ENCODE measurements at places on chromosomes 12 and 14.
A peak's percentile ranks its signal among the peaks of the same experiment; 100 is the strongest.

GRCh38 chr14:67396381-67396970, 15.5 kb downstream of the PLEK2 start:
- no peak overlapping the region for H3K27ac ChIP-seq
- no peaks in the 10 kb centered on the region for H3K4me1 ChIP-seq
- H3K4me3 ChIP-seq = no peak overlapping the region
- H3K36me3 ChIP-seq = no peaks in the 10 kb centered on the region
- no peak for DNase-seq

DNA sequence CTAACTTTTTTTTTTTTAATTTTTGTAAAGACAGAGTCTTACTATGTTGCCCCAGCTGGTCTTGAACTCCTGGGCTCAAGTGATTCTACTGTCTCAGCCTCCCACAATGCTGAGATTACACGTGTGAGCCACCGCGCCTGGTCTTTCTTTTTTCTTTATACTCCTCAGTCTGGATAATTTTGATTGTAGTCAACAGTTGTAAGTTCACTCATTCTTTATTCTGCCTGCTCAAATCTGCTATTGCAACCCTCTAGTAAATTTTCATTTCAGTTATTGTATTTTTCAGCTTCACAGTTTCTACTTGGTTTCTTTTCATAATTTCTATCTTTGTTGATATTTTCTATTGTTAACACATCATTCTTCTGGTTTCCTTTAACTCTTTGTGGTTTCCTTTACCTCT, 5.8 kb upstream of the MIS18BP1 start:
- H3K27me3 ChIP-seq = no peaks in the 10 kb centered on the region
- no peak for DNase-seq
- no peaks in the 10 kb centered on the region for H3K36me3 ChIP-seq
- H3K4me1 ChIP-seq = no peaks in the 10 kb centered on the region
- H3K27ac ChIP-seq = no peak overlapping the region

- H3K27me3 ChIP-seq = no peaks in the 10 kb centered on the region
- peaks cover 37% of the 10 kb centered on the region for H3K36me3 ChIP-seq
- H3K4me1 ChIP-seq = peaks cover 53% of the 10 kb centered on the region
- H3K4me3 ChIP-seq = peak overlapping the region; percentile 98
- peak overlapping the region; percentile 19 for H3K27ac ChIP-seq
Measured at GRCh38 chr14:49895480-49895879, 2.6 kb downstream of the ARF6 start.

GRCh38 chr14:67389275-67389674, 22.7 kb downstream of the PLEK2 start:
- H3K27ac ChIP-seq = no peak overlapping the region
- no peaks in the 10 kb centered on the region for H3K27me3 ChIP-seq
- H3K4me1 ChIP-seq = no peaks in the 10 kb centered on the region
- H3K4me3 ChIP-seq = no peak overlapping the region
- H3K36me3 ChIP-seq = peaks cover 25% of the 10 kb centered on the region

DNA sequence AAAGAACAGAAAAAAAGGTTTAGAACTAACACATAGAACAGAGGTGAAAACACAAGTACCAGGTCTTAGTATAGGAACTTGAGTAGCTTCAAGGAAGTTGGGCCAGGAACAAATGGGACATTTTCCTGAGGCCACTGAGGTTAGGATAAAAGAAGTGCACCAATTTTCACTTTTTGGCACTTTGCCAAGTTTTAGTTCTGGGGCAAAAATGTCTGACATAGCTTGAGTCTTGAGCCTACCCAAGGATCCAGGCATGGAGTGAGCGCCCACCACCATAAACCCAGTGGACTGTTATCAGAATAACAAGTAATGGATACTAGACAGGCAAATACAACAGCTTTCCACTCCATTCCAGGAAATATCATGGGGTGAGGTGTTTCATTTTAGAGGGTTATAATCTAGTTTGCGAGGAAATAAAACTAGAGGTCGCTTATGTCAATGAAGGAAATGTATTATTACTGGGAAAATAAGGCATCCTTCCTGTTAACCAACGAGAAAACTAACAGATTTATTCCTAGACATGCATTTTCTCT, 199.7 kb upstream of the HMGA2 start:
- no peaks in the 10 kb centered on the region for H3K36me3 ChIP-seq
- no peak for DNase-seq
- no peaks in the 10 kb centered on the region for H3K4me1 ChIP-seq
- H3K4me3 ChIP-seq = no peak overlapping the region
- no peak overlapping the region for H3K27ac ChIP-seq
- peaks cover 2% of the 10 kb centered on the region for H3K27me3 ChIP-seq

GRCh38 chr12:75581515-75581914, 70.1 kb upstream of the KRR1 start:
- H3K4me3 ChIP-seq = no peak overlapping the region
- no peaks in the 10 kb centered on the region for H3K4me1 ChIP-seq
- no peak overlapping the region for H3K27ac ChIP-seq
- peak; percentile 18 for DNase-seq

- no peak overlapping the region for H3K4me3 ChIP-seq
- DNase-seq = no peak
- no peak overlapping the region for H3K27ac ChIP-seq
- no peaks in the 10 kb centered on the region for H3K36me3 ChIP-seq
- H3K27me3 ChIP-seq = peaks cover 3% of the 10 kb centered on the region
- H3K4me1 ChIP-seq = no peaks in the 10 kb centered on the region
Measured at GRCh38 chr12:16454481-16454880, 107.0 kb downstream of the MGST1 start.

GRCh38 chr12:46855760-46856159, 30.0 kb upstream of the SLC38A4 start:
- no peak overlapping the region for H3K4me3 ChIP-seq
- no peaks in the 10 kb centered on the region for H3K36me3 ChIP-seq
- H3K4me1 ChIP-seq = no peaks in the 10 kb centered on the region
- no peak overlapping the region for H3K27ac ChIP-seq
- H3K27me3 ChIP-seq = no peaks in the 10 kb centered on the region

DNA sequence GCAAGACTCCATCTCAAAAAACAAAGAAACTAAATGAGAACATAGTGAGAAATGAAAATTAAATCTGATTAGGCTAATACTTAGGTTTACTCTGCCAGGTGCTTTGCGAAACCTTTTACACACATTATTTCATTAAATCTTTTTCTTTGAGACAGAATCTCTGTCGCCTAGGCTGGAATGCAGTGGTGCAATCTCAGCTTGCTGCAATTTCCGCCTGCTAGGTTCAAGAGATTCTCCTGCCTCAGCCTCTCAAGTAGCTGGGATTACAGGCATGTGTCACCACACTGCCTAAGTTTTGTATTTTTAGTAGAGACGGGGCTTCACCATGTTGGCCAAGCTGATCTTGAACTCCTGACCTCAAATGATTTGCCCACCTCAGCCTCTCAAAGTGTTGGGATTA, 21.9 kb upstream of the EEA1 start:
- H3K4me3 ChIP-seq = no peak overlapping the region
- H3K4me1 ChIP-seq = no peaks in the 10 kb centered on the region
- H3K27me3 ChIP-seq = no peaks in the 10 kb centered on the region
- no peak overlapping the region for H3K27ac ChIP-seq

DNA sequence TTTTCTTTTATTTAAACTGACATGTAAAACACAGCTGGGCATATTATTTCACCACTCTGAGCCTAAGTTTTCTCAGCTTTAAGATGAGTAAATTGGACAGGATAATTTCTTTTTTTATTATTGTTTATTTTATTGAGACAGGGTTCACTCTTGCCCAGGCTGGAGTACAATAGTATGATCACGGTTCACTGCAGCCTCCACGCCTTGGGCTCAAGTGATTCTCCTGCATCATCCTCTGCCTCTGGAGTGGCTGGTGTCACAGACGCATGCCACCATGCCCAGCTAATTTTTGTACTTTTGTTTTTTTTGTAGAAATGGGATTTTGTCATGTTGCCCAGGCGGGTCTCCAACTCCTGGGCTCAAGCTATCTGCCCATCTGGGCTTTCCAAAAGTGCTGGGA, 12.7 kb downstream of the BMAL2 start:
- no peak for DNase-seq
- H3K36me3 ChIP-seq = no peaks in the 10 kb centered on the region
- no peak overlapping the region for H3K4me3 ChIP-seq

DNA sequence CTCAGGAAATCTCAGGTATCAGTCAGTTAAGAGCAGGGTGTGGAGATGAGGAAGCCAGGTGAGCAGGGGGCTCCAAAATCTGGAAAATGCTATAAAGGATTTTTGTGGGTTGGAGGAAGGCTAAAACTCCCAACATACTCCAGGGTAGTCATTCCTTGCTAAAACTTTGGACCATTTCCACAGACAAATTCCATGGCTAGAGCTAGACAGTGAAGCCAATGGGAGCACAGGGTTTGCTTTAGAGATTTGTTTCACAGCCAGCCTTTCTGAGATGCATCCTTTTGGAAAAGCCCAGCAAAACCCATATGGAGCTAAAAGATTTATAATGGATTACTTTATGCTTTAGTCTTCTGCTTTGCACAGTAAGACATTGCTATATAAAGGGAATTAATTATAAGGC, 146.5 kb downstream of the SAMD4A start:
- no peak overlapping the region for H3K27ac ChIP-seq
- H3K4me3 ChIP-seq = no peak overlapping the region
- no peak for DNase-seq
- H3K4me1 ChIP-seq = no peaks in the 10 kb centered on the region

DNA sequence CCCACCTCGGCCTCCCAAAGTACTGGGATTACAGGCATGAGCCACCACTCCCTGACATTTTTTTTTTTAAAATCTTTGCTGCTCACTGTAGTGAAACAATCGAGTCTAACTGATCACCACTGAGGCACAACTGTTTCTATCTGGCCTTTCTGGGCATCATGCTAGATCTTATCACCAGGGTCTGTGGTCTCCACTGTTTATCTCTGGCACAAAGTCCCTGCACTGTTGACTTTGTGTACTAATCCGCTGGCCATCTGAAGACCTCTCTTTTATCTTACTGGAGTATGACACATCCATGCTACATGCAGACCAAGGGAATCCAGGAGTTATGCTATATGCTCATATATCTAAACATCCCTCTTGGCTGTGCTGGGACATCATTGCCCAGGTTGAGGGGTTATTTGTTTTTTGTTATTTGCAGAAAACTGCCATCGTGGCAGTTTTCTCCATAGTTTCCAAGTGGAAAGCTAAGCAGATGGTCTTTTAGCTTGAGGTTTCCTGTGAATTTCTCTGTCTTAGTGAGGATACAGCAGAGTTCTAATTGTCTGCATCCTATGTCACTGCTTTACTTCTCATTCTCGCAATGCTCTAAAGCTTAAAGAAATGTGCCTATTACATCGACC, 456.9 kb downstream of the CCER1 start:
- H3K27ac ChIP-seq = no peak overlapping the region
- H3K4me1 ChIP-seq = no peaks in the 10 kb centered on the region
- no peak for DNase-seq
- no peaks in the 10 kb centered on the region for H3K36me3 ChIP-seq
- H3K27me3 ChIP-seq = no peaks in the 10 kb centered on the region

GRCh38 chr14:32472076-32472475, 143.0 kb downstream of the AKAP6 start:
- DNase-seq = no peak
- no peaks in the 10 kb centered on the region for H3K36me3 ChIP-seq
- H3K27me3 ChIP-seq = peaks cover 8% of the 10 kb centered on the region

GRCh38 chr12:43099691-43100163, 452.3 kb downstream of the ADAMTS20 start:
- no peaks in the 10 kb centered on the region for H3K4me1 ChIP-seq
- H3K4me3 ChIP-seq = no peak overlapping the region
- DNase-seq = no peak
- H3K36me3 ChIP-seq = no peaks in the 10 kb centered on the region
- H3K27me3 ChIP-seq = no peaks in the 10 kb centered on the region

GRCh38 chr12:30624009-30624408, 71.7 kb downstream of the IPO8 start:
- no peak for DNase-seq
- no peak overlapping the region for H3K4me3 ChIP-seq
- peaks cover 10% of the 10 kb centered on the region for H3K36me3 ChIP-seq
- H3K27ac ChIP-seq = no peak overlapping the region
- no peaks in the 10 kb centered on the region for H3K4me1 ChIP-seq
- no peaks in the 10 kb centered on the region for H3K27me3 ChIP-seq

GRCh38 chr12:111546758-111547383, 52.2 kb downstream of the ATXN2 start:
- no peak overlapping the region for H3K4me3 ChIP-seq
- no peaks in the 10 kb centered on the region for H3K4me1 ChIP-seq
- no peak overlapping the region for H3K27ac ChIP-seq
- H3K36me3 ChIP-seq = peaks cover 76% of the 10 kb centered on the region

DNA sequence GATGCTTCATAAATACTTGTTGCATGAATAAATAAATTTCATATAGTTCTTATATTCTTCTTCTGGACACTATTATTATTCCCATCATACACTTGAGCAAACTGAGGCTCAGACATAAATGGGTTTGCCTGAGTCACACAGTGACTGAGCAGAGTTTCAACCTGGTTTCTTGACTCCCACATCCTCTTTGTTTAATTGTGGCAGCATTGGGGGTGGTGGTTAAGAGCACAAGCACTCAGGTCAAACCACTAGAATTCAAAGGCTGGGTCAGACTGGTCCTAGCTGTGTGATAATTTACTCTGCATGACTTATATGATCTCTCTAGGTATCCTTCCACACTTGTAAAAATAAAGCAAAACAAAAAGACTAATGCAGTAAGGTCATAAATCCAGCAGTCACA, 274.9 kb upstream of the SRRM4 start:
- H3K4me3 ChIP-seq = no peak overlapping the region
- no peaks in the 10 kb centered on the region for H3K27me3 ChIP-seq
- H3K36me3 ChIP-seq = no peaks in the 10 kb centered on the region
- no peak for DNase-seq

DNA sequence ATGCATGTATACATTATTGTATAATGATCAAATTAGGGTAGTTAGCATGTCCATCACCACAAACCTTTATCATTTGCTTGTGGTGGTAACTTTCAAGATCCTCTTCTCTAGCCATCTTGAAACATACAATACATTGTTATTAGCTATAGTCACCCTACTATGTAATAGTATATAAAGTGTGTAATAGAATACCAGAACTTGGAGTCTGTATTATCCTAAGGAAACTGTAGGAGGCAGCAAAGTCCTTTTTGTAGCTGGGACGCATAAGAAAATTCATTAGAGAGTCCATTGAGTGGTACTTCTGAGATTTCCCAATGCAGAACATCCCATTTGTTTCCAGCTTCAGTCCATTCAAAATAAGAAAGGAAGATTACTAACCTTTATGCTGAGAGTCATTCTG, 325.9 kb upstream of the LRFN5 start:
- H3K4me3 ChIP-seq = no peak overlapping the region
- no peak overlapping the region for H3K27ac ChIP-seq
- DNase-seq = no peak
- H3K36me3 ChIP-seq = no peaks in the 10 kb centered on the region
- H3K4me1 ChIP-seq = no peaks in the 10 kb centered on the region
- no peaks in the 10 kb centered on the region for H3K27me3 ChIP-seq

- H3K4me1 ChIP-seq = peaks cover 8% of the 10 kb centered on the region
- no peaks in the 10 kb centered on the region for H3K36me3 ChIP-seq
- no peak overlapping the region for H3K27ac ChIP-seq
- peaks cover 85% of the 10 kb centered on the region for H3K27me3 ChIP-seq
- no peak overlapping the region for H3K4me3 ChIP-seq
Measured at GRCh38 chr12:54006559-54007220, 2.1 kb upstream of the HOXC8 start.

- no peaks in the 10 kb centered on the region for H3K27me3 ChIP-seq
- no peak for DNase-seq
- no peaks in the 10 kb centered on the region for H3K36me3 ChIP-seq
- H3K4me1 ChIP-seq = no peaks in the 10 kb centered on the region
Measured at GRCh38 chr12:32566663-32567295, 112.3 kb upstream of the DNM1L start.

- no peak overlapping the region for H3K4me3 ChIP-seq
- H3K36me3 ChIP-seq = peaks cover 22% of the 10 kb centered on the region
- H3K27ac ChIP-seq = no peak overlapping the region
- no peaks in the 10 kb centered on the region for H3K27me3 ChIP-seq
- DNase-seq = no peak
Measured at GRCh38 chr12:122874081-122874480, 21.8 kb downstream of the VPS37B start.

Data from DND-41 (cell line).